Natural killer cell (primary cell): ENCODE measurements at places on chromosomes 5 and 9.

GRCh38 chr5:96709152-96709821 is 47.1 kb downstream of the CAST start:
- DNase-seq, result no peak

GRCh38 chr5:95718203-95718602 is 12.9 kb upstream of the RHOBTB3 start:
- DNase-seq, result no peak

DNA sequence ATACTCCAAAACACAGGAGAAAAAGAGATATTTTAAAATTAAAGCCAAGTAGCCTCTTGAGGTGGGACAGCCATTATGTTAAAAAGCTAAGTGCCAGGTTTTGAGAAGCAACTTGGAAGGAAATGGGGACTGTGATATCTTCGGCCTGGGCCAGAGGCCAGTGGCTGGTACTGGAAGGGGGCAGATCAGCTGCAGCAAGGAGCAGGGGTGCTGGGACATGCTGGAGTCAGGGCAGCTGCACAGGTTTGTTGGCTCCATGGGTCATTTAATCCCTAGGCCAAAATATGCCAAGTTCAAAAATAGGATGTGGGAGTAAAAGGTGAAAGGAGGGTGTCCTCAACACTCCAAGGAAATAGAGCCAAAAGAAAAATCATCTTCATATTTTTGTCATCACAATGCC is 30.0 kb downstream of the ADRB2 start:
- no peak for DNase-seq

GRCh38 chr5:121053055-121053985 is 589.2 kb downstream of the PRR16 start:
- DNase-seq, result no peak
